ENCODE measurements at places on chromosomes 2 and 18.

- no peak for DNase-seq
Measured at GRCh38 chr18:253121-253520, 14.7 kb downstream of the THOC1 start.

DNA sequence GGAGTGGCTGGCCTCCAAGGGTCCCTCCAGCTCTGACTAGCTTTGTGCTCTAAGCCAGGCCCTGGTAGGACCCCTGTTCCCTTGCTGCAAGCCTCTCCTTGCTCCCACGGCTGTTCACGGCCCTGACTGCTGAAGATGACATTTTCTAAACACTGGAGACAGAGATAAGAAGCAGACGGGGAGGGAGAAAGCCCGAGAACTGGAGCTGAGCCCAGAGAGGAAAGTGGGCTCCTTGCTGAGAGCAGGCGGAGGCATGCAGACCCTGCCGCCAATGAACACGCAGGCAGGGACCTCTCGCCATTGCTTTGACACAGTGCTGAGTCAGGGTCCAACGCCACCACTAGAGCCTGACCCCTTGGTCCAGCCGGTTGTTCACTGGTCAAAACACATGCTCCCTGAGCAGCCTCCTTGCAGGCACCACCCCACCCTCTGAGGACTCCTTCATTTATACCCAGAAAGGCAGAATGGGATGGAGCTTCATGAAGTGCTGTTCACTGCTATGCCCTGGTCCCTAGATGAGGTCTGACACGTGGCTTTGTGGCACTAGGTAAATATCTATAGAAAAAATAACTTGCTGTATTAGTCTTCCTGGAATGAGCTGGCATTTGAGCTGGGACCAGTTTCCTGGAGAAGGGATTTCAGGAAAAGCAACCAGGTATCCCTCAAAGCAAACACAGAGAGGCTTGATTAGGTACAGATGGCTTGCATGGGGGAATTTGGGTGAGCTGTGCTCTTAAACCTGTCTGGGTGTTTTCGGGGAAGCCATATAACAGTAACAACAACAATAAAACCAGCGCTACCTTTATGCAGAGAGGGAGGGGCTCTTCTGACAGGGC, 65.7 kb downstream of the MCFD2 start:
- no peak for DNase-seq

DNA sequence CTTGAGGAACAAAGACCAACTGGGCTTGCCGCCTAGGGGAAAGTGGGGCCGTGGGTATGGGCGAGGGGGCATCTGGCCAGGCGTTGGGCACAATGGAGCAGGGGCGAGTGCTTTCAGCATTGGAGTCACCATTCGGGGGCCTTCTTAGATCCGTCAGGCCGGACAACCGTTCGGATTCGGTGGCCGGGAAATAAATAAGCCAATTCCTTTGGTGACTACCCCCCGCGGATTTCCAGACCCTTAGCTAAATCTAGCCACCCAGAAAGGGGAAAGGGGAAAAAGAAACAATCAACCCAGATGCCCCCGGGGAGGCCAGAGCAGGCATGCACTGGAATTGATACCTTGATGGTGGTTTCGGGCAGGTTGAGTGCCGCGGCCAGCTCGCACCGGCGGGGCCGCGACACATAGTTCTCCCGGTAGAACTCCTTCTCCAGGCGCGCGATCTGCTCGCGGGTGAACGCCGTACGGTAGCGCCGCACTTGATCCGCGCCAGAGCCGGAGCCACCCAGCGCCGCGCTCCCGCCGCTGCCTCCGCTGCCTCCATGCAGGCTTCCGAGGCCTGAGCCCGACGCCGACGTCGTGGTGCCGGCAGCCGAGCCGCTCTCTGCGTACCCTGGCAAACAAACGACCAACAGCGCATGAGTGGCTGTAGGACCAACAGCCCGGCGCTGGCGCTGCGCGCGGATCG, 1.8 kb downstream of the EVX2 start:
- DNase-seq: no peak

DNA sequence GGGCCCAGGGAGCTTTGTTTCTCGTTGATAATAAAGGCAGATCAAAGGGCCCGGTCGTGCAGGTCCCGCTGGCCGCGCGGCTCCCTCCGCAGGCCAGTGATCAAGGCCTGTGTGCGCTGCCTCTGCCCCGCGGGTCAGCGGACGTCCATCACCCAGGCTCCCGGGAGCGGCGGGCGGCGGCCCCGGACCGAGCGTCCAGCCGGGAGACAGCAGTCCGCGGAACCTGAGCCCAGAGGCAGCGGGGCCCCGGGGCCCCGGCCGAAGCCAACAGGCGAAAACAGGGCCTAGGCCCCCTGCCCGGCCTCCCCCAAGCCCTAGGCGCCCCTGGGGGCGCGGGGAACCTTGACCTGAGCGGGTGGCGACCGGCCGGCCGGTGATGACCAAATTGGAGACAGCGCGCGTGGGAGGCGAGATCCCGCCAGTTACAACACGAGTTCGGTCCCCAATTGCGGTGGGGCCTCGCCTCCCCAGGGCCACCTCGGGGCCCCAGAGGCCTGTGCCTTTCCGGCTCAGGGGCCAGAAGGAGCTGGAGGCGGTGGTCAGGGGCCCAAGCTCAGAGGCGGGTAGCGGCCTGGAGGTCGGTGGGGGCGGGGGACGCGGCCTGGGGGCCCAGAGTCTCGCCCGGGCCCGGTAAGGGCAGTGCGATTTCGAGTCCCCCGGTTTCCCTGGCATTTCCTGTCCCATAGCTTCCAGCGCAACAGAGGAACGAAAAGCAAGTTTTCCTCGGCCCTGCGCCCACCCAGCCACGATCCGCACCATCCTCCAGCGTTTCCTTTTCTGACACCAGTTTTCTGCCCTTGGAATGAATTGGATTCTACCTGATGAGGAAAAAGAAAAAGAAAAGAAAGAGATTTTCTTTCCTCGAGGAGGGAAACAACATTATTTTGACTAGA, 5.9 kb downstream of the SP9 start:
- no peak for DNase-seq

DNA sequence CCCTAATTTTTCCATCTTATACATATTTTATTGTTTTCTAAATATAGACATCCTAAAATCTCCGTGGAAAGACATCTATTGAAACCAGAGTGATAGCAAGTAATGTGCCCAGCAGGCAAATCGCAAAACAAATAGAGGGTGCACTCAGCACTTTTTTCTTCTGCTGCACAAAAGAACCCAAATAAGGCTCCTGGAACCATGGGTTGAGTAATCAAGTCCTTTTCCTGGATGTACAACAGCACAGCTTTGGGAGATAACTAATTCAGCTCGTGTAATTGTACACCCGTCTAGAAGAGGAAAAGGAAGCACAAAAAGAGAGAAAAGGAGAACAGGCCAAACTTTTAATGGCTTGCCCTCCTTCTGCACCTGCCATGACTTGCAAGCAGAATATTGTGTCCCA, 126.9 kb upstream of the TLK1 start:
- no peak for DNase-seq
